Renal cortical epithelial cell (primary cell): ENCODE measurements at places on chromosomes 16 and 17. TPM values are rescaled to one million over a fixed set of nuclear protein-coding genes. Genes with fewer than 3 reads are reported as not detected.

ANKRD40 gene
- total RNA-seq, result 25.1 and 36.3 TPM in 2 replicates

MYL4 gene
- total RNA-seq, result 0.15 TPM in 1 of 2 replicates, not detected in the other

DNA sequence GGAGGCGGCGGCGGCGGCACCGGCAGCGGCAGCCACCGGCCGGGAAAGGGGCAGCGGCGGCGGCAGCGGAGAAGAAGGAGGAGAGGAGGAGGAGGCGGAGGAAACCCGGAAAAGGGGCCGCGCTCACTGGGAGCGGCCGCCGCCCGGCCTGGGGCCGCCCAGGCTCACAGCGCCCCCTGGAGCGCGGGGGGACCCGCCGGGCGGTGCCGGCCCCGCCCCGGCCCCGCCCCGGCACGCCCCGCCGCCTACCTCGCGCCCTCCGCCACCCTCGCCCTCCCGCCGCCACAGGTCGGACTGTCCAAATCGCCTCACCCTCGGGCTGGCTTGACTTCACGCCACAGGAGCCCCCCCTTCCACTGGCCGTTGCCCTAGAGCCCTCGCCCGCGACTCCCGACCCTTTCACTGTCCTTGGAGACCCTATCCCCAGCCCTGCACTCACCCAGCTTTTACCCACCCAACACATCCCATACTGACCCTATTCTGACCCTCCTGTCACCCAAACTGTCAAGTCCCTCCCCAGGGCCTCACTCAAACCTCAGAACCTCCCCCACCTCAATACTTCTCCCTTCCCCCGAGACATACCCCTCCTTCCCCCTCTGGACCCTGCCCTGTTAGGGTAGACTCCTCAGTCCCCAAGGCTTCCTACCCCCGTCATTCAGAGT lies at the start of gene CSNK2A2:
Gene CSNK2A2, minus strand, starts transcription at position 85 of the 662 bp plus-strand sequence. CDS start 370 bp downstream, outside the sequence.
- DNase-seq, result peak; percentile 25

DNA sequence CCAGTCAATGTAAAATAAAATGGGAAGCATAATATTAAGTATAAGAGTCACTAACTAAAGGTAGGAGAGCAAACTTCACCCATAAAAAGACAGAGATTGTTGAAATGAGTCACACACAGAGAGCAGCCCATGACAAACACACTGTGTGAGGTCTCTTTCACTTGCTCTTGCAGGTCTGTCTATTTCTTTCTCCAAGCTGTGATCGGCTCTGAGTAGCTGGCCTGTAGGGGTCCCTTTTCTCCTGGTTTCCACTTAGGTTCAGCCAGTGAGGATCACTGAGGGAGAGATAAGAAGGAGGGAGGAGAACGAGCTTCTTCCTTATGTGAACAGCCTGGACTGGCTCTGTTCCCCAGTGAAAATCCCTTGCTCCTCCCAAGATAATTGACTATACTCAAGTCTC lies 133.7 kb upstream of the HS3ST3A1 start:
- no peak for DNase-seq

DNA sequence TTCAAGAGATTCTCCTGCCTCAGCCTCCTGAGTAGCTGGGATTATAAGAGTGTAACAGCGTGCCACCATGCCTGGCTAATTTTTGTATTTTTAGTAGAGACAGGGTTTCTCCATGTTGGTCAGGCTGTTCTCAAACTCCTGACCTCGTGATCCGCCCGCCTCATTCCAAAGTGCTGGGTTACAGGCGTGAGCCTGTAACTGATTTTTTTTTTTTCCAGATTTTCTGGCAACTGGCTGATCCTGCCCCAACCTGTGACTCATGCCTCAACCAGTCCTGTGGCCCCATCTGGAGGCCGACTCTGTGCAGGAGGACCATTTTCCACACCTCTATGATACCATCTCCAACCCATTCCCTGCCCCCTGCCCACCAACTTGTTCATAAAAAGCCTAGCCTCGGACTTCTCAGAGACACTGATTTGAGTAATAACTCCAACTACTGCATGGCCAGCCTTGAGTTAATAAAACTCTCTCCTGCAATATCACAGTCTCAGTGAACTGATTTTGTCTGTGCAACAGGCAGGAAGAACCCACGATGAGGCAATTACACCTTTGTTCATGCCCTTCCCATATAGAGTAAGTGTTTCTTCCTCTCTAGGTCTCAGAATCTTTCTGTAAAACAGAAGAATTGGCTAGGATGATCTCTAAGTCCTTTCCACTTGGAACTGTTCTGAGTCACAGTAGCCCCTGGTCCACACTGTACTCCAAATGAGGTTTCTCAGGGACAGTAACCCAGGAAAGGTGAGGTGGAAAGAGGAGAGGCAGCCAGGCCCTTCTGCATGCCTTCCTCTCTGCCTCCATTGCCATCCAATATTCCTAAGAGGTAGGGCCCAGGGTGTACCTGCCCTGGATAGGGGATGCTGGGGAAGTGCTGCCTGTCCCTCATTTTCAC lies 8.8 kb upstream of the CNOT1 start:
- peak; percentile 83 for DNase-seq

DNA sequence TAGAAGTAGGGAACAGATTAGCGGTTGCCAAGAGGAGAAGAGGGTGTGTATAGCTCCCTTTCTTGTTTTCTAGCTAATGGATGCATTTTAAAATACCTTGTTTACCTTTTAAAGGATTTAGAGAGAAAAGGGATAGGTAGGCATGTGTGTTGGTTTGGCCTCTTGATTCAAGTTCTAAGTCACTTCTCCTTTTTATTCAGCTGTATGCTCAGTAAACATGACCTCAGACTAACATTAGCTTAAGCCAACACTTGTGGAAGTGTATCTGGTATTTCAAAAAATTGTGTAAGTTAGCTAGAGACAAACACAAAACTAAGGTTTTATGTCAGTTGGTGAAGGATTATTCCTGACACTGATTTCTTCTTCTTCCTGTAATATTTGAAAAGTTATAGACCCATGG lies 204.1 kb upstream of the NOG start:
- DNase-seq, result no peak

- no peak for DNase-seq
These were observed 938 bp downstream of the DEXI start for GRCh38 chr16:10941127-10941933.

- DNase-seq, result no peak
These were observed 34.3 kb downstream of the NLRC5 start for GRCh38 chr16:57023541-57024249.
